Sciatic nerve (tissue), 2 donors: ENCODE measurements at places on chromosomes 12 and 14. TPM values are rescaled to one million over a fixed set of nuclear protein-coding genes. Genes with fewer than 3 reads are reported as not detected.

- DNase-seq, result no peak
Measured at GRCh38 chr12:113456761-113457160, 14.9 kb downstream of the LHX5 start.

Gene COX8C
- not detected for total RNA-seq

DNA sequence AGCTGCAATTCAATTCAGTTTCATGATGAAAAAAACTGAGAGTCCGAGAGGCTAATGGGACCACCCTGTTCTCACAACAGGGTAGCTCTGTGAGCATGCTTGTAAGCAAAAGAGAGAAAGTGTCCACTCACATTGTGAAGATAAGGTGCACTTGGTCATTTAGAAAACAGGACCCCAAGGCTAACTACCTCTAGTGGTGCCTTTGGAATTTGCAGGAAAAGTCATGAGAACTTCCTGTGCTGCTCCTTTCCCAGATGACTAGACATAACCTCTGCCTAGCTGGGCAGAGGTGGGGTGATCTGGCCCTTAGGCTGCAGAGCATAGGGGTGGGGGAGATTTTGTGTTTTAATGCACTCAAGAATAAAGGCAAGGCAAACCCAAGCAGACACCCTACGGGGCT is 118.9 kb downstream of the STAB2 start:
- no peak for DNase-seq

GRCh38 chr12:122558745-122559641 is 31.9 kb downstream of the KNTC1 start:
- DNase-seq, result no peak

DNA sequence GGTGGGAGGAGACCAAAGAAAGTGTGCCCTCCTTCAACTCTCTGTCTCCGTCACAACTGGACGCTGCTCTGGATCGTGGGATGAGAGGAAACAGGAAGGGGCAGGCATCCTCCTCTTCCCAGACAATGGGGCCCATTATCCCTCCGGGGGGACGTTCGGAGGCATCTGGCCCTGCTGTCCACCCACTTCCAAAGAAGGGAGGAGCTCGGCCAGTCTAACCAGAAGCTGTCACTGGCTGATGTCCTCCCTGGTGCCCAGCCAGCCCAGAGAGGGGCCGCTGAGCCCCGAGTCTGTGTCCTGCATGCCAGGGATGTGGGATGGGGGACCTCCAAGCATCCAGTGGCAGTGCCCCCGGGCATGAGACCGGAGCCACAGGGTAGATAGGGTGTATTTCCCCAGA is 39.8 kb upstream of the MEG3 start:
- DNase-seq, result no peak

Gene SPIC
- 0.40 TPM for total RNA-seq

Gene CIDEB
- total RNA-seq, result 17.3 TPM

DNA sequence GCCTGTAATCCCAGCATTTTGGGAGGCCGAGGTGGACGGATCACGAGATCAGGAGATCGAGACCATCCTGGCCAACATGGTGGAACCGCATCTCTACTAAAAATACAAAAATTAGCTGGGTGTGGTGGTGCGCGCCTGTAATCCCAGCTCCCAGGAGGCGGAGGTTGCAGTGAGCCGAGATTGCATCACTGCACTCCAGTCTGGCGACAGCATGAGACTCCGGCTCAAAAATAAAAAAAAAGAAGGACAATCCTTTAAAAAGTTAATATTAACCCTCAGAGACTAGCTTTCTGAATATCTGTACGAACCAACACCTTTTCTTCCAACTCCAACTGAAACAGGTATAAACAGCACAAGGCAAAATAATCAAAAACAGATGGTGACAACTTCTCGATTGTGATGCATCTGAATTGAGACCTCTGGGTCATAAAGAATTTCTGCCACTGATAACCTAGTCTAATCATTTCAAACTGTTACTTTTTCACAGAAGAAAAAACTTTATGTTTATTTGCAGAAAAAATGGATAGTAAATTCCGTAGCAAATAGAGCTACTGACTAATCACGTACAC is 27.8 kb downstream of the CLIP1 start:
- DNase-seq, result no peak
